ENCODE measurements at places on chromosomes 4 and X.

- DNase-seq, result no peak
These were observed 426.0 kb downstream of the TECRL start for GRCh38 chr4:63983224-63983623.

DNA sequence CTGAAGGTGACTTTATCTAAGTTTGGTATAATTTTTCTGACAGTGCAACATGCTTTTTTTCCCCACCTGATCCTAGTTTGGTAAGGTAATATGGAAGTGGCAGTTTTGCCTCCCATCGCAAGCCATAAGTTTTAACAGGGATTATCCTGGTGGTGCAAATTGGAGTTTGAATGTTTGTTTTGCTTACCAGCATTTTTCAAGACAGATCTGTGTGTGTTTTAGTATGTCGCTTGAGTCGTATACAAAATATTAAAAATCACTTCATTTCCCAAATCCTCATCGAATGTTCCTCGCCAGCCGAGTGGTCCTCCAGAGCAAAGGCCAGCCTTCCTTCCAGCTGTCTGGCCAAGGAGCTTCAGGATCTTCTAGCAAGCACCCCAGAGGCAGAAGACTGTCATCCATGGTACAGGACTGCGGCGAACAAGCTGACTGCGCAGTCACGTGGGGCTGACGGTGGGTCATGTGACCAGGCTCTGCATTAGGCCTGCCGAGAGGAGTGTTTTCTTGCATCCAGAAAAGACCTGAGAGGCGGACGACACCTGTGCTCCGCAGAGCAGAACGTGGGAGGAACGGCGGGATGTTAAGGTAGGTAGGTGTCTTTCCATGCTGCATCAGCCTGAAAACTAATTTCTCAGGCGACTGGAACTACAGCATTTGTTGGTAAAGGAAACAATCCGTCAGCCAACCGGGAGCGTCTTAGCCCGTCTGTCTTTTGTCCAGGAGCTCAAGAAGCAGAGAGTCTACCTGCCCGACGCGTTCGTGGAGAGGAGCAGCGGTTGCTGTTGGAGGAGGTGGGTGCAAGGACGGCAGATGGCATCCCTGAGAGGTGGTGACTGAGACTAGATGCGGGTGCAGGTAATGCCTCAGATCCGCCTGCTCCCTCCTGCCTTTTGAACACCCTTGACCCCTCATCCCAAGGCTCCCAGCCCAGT is at the start of gene GPRASP3:
TSS of gene GPRASP3 (plus strand) at position 507 of the 932 bp plus-strand sequence. CDS start 28,253 bp downstream, outside the sequence.
- DNase-seq, result peak; percentile 58

DNA sequence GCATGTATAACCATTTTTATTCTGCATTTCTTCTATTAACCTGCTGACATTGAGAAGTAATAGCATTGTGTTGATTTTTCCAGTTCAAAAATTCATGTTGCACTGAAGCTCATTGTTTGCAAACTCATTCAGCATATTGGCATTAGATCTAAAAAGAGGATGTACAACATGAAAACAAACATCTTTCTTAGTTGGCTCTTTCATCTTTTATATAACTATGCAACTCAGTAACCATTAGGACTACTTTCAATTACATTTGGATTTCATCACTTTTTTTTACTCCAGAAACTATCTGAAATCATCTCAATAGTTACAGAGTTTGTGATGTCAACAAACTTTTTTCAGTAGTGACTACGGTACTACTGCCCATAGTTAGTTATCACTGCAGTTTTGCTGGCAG is 346.0 kb upstream of the EPHA5 start:
- DNase-seq, result no peak

- DNase-seq, result no peak
These were observed 8.3 kb upstream of the XK start for GRCh38 chrX:37677243-37677642.

- no peak for DNase-seq
These were observed 141.6 kb downstream of the DCLK2 start for GRCh38 chr4:150219841-150220240.

GRCh38 chr4:157121401-157121800 is 45.5 kb downstream of the GLRB start:
- DNase-seq, result no peak

GRCh38 chr4:183469936-183470335 is 25.5 kb downstream of the CDKN2AIP start:
- DNase-seq, result no peak

DNA sequence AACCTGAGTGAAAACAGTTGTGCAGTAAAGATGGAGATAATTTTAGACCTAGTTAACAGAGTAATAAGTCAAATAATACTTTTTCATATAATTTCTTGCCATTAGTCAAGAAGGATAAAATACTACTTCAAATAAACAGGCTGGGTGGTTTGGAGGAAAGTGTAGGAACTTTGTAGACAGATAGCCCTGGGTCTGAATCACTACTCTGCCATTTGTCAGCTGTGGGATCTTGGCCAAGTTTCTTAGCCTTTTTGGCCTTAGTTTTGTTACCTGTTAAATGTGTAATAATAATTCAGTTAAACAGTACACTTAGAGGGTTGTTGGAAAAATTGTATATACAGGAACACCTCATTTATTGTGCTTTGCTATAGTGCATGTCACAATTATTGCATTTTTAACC is 163.7 kb downstream of the NPNT start:
- DNase-seq, result no peak

Measured in stimulated activated CD4-positive, alpha-beta T cell treated with anti-CD3 and anti-CD28 coated beads, Interleukin-2, amount 100 ng/mL, for 48 hours (primary cell).